ENCODE measurements at places on chromosomes 3 and 15.

GRCh38 chr15:70054884-70055387, 42.8 kb downstream of the TLE3 start:
- ATAC-seq, result no peak

GRCh38 chr3:32391643-32392535, at the start of gene CMTM7:
TSS of gene CMTM7 (plus strand) at chr3:32391853. CDS start at chr3:32391907, 54 bp downstream.
- peak; percentile 44 for ATAC-seq

DNA sequence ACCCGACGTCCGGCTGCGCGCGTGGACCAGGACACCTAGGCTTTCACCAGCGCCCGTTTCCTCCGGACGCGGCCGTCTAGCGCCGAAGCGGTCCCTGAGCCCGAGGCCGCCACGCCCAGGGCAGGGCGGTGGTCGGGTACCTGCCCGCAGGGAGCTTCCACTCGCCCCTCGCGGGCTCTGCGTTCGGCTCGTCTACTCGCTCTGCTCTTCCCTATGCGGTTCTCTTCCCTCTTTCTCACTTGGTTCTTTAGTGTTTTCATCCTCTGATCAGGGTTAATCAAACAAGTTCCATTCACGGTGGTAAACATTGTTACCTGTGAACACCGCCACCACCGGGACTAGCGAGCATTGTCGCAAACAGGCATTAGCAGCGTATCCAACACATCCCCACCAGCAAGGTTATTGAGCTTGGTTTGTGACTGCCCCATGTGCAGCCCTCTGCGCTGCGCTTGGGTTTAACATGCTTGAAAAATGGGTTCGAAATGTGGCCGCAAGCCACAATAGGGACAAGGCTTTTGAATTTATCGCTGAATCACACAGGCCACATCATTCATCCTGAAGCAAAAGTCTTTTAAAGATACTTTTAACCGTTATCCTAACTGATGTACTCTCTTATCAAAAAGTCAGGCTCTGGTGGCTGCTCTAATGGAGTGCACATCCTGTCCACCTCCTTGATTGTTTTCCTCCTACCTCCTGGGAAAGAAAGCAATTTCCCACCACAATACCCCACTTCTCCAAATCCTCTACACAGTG, 843 bp upstream of the CD47 start:
- no peak for ATAC-seq

GRCh38 chr3:17972476-17972875, 230.0 kb upstream of the TBC1D5 start:
- ATAC-seq, result no peak

DNA sequence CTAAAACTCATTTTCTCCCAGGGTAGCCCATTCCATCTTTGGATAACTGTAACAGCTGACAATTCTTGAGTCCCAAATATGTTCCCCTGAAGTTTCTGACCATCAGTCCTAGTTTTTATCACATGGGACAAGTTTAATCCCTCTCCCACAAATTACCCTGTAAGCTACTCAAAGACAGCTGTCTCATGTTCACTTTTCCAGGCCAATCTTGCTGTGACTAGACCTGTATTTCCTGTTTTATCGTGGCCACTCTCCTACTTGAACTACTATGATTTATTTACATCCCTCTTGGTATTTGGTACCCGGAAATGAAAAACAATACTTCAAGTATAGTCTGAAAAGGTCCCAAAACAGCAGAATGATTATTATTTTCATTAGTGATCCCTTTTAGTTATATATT, 95.1 kb upstream of the MEX3B start:
- no peak for ATAC-seq

DNA sequence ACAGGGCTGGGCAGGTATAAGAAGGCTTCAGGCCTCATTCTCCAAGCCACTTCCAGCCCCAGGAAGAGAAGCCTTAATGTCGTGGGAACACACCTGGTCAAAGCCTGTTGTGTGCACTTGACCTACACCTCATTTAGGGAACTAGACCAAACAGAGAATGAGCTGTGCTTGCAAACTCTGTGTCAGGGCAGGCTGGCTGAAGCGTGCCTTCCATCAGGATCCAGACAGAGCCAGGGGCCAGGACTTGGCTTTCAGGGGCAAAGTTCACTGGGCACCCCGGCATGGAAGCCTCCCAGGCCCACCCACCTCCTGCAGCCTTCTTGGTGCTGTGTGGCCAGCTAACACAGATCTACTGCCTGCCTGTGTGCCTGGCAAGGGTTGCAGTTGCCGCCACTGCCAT, 11.5 kb downstream of the RBPMS2 start:
- no peak for ATAC-seq

GRCh38 chr3:149397528-149397927, 20.1 kb upstream of the TM4SF1 start:
- no peak for ATAC-seq

GRCh38 chr15:81789403-81789802, 256.4 kb downstream of the MEX3B start:
- ATAC-seq, result no peak

DNA sequence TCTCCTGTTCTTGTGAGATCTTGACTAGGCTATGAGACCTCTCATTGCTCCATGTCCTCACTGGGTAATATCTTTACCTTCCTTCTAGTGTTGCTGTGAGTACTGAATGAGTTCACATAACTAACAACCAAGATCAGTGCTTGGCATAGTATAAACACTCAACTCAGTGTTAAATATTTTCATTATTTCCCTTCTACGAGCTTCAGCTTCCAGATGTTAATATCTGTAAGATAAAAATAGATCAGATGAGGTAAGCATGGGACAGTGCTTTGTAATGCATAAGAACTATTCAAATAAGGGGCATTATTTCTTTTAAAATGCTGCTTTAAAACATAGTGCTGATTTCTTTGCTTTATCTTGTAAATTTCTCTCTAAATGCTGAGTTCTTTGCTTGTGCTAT, 130.8 kb downstream of the DIPK2A start:
- no peak for ATAC-seq

- ATAC-seq, result no peak
Observed at GRCh38 chr3:105402287-105402801, 35.6 kb downstream of the ALCAM start.

DNA sequence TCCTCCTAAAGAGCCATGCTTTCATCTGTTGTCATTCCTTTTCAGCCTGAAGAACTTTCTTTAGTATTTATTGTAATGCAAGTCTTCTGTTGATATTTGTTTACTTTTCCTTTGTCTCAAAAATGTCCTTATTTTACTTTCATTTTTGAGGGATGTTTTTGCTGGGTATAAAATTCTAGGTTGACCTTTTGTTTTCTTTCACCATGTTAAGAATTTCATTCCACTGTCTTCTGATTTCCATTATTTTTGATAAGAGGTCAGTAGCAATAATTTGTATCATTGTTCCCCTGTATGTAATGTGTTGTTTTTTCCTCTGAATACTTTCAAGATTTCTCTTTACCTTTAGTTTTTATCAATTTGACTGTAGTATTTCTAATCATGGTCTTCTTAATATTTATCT, 91.1 kb downstream of the RSRC1 start:
- no peak for ATAC-seq

DNA sequence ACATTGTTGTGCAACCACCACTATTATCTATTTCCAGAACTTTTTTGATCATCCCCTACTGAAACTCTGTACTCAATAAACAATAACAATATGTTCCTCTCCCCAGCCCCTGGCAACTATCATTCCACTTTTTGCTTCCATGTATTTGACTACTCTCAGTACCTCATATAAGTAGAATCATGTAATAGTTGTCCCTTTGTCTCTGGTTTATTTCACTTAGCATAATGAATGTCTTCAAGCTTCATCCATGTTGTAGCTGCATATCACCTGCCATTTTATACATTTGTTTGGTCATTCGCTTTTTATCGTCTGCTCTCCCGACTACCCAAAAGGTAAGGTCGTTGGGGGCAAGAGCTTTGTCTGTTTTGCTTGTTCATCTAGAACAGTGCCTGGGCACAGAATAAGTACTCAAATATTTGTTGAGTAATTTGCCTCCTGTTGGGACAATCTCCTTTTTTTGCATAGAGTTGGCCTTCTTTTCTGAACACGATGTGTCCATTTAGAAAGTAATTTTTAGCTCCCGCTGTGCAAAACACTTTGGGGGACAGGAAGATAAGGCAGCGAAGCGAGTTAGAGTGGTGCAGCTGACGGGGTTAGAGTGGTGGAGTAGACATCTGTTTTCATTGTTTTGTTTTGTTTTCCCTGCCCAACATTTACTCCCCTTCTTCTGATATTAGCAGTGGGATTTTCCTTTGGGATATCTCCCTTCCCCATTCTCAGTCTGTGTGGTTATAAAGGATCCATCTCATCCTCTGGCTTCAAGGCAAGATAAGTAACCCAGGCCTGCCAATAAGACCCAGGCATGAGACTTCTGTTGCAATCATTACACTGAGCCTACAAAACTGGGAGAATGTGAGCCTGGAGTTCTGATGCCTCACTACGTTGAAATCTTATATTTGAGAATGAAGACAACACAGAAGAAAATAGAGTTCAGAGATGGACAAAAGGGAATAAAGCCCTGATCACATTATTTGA, 83.4 kb upstream of the RNU6-1 start:
- ATAC-seq, result no peak

- ATAC-seq, result peak; percentile 73
Observed at GRCh38 chr3:142943870-142944269, 19.6 kb downstream of the PAQR9 start.

- ATAC-seq, result no peak
Observed at GRCh38 chr3:16871915-16872842, 12.6 kb upstream of the PLCL2 start.

DNA sequence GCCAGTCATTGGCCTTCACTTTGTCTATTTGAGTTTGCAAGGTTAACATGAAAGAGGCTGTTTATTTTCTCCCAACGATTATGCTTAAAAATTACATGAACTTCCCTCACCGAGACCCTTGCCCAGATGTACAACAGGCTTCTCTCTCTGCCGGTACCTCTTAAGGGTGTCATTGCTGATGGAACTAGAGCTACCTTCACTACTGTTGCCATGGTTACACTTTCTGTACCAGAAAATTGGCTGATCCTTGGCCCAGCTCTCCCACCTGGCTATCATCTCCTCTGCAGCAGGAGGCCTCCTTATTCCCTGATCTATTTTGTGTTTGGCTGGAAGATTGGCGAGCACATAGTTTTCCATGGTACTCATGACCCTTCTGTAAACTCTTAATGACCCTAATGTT, 24.0 kb upstream of the LIPC start:
- ATAC-seq, result no peak

GRCh38 chr3:150370122-150370602, 37.9 kb upstream of the TSC22D2 start:
- no peak for ATAC-seq

GRCh38 chr3:185534511-185534910, 17.9 kb downstream of the LIPH start:
- no peak for ATAC-seq

GRCh38 chr15:68701886-68702285, 118.8 kb downstream of the ANP32A start:
- no peak for ATAC-seq

GRCh38 chr3:139346771-139347170, 3.0 kb downstream of the MRPS22 start:
- ATAC-seq, result no peak

GRCh38 chr3:186359078-186359477, 3.0 kb downstream of the DGKG start:
- no peak for ATAC-seq

- no peak for ATAC-seq
Observed at GRCh38 chr3:107822308-107822707, 268.5 kb downstream of the CD47 start.
